ENCODE measurements at places on chromosomes 5 and 9.

GRCh38 chr5:135308752-135309151, 90.3 kb downstream of the MACROH2A1 start:
- DNase-seq = no peak

GRCh38 chr9:37379835-37380234, 42.7 kb upstream of the GRHPR start:
- no peak for DNase-seq

GRCh38 chr5:129041196-129041881, 53.2 kb upstream of the ISOC1 start:
- no peak for DNase-seq

DNA sequence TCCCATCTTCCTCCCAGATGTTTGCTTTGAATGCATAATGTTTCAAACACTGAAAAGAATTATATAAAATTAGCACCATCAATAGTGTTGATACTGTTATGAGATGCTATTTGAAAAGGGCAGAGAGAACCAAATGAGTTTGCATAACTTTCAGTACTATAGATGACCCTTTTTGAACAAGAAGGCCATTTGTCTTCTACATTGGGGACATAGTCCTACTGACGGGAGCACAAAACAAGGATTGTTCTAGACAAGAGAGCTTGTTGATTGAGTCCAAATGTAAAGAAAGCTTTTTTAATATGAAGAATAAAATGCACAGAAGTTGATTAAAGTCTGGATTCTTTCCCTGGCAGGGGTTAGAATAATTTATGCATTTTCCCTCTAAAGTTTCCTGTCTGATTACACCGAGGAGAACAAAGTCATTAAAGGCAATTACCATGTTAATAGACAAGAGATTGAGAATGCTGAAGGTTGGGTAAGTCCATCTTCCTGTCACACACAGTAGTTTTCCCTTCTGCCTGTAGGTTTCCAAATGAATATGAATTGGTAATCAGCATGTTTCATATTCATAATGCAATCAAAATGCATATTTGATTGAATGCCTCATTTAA, 32.8 kb upstream of the ADCY2 start:
- DNase-seq = no peak

DNA sequence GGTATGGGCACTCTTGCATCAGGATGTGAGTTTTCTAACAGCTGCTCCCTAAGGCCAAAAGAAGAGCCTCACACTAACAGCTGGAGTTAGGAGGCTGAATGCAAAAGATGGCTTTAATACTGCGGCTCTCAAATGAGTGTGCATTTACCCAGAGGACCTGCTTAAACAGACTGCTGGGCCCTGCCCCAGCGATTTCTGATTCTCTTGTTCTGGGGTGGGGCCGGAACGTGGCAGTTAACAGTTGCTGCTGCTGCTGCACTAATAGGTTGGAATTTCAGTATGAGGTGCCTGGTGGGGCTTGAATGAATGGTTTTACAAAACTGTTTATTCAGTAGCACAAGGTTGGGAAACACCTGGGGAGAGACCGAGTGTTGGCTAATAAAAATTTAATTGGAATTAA, 26.1 kb downstream of the HMGCR start:
- DNase-seq = no peak

DNA sequence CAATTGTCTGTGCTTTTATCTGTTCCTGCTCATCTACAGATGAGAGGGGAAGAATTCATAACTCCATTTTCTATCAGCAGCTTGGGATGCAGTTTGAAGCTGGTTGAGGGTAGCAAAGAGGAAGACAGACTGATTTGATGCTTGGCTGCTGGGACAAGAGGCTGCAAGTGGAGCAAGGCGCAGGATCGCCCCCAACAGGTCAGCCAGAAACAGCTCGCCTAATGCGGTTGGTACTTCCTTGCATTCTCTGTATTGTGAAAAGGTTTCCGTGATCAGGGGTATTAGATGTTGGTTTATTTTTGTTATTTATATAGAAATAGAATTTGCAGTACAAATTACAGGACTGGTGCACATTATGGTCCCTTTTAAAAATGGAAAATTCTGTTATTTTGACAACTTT, 40.6 kb downstream of the ZNF883 start:
- no peak for DNase-seq

GRCh38 chr9:125549891-125550885, 156.8 kb downstream of the MAPKAP1 start:
- DNase-seq = no peak

DNA sequence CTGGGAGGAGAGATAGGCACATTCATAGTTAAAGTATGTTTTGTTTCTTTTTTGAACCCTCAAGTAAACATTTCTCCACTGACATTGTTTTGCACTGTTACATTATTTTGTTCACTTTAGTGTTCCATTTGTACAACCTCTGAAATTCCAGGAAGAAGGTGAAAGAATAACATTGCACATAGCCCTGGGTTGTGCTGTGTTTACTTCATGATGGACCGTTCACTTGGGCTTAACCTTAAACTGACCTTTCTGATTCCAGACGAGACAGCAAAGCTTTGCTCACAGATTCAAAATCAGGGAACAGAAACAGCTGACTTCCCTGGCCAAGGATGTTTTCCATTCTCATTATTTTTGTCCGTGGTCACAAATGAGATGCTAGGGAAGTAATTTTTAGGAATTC, 42.8 kb upstream of the GDNF start:
- DNase-seq = no peak

DNA sequence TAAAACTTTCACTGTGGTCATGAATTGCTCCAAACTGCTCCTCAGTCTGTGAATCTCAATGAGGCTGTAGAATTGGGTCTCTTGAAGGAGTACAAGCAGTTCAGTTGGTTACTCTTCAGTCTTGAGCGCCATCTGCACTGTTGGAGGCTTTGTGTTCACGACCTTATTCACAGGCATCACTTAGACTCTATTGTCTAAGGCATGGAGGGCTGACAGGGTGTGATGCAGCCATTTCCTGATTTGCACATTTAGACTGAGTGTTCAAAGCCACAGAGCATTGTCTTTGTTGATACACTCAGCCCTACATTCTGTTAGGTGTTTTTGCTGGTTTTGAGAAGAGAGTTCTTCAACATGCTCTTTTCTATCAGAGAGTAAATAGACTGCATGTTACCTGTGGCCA, 355.9 kb upstream of the RIOK2 start:
- no peak for DNase-seq

DNA sequence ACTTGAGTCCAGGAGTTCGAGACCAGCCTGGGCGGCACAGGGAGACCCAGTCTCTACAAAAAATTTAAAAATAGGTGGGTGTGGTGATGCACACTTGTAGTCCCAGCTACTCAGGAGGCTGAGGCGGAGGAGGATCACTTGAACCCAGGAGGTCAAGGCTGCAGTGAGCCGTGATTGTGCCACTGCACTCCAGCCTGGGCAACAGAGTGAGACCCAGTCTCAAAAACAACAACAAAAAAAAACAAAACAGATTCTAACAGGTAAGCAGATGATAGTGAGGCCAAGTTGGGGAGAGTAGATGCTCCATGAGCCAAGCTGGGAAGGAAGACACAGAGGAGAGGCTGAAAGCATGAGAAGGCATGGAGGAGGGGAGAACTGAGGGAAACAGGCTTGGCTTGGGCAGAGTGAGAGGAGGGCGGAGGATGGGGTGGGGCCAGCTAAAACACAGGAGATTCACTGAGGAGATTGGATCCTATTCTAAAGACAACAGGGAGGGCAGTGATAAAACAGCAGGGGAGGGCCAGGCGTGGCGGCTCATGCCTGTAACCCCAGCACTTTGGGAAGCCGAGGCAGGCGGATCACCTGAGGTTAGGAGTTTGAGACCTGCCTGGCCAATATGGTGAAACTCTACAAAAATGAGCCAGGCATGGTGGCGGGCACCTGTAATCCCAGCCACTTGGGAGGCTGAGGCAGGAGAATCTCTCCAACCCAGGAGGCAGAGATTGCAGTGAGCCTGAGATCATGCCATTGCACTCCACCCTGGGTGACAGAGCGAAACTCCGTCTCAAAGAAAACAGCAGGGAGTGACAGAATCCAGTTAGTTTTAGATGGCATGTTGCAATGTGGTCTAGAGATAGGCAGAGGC, 8.4 kb downstream of the RPS14 start:
- DNase-seq = no peak

DNA sequence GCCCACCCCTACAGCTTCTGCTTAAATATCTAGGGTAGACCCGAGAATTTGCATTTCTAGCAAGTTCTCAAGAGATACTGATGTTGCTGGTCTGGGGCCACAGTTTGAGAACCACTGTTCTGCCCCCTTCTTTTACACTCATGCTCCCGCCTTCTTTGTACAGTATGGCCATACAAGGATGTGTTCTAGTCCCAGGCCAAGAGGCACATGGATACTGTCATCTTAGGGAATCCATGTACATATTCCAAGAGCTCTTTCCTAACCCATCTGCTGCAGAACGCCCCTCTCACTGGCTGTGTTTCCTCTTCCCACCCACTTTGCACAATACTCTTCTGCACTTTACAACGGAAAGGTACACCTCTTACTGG, 44.4 kb downstream of the FGF18 start:
- DNase-seq = no peak

DNA sequence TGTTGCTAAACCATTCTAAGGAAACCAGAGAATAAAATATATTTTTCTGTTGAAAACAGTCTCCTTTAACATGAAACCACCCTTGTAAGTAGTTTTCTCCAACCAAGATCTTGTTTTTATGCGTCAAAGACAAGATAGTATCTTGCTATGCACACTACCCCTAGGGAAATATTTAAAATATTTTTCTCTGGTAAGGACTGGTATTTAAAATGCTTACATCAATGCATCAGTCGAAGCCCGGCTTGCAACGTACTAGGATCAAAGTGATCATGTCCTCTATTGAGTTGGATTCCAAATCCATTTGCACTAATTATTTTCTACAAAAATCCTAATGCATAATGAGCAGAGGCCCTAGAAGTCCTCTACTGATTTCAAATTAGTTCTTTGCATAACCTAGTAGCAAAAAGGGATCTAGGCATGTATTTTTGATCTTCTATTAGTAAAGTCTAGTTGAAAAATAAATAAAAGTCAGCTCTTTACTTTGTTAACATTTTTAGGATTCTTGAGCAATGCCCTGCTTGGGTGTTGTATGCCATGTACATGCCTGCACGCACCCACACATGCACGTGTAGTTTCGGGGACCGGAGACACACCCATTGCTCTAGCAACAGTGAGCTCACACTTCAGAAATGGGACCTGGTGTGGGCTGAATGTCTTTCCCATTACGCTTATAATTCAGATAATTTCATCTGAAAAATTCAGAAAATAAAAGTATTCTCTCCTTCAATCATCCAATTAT, 165.0 kb upstream of the GPR151 start:
- no peak for DNase-seq

GRCh38 chr5:115351356-115352195, 55.1 kb upstream of the CCDC112 start:
- no peak for DNase-seq

GRCh38 chr5:172005708-172006320, 624 bp downstream of the FBXW11 start:
- DNase-seq = no peak

GRCh38 chr5:84403773-84404172, 19.1 kb upstream of the EDIL3 start:
- no peak for DNase-seq

DNA sequence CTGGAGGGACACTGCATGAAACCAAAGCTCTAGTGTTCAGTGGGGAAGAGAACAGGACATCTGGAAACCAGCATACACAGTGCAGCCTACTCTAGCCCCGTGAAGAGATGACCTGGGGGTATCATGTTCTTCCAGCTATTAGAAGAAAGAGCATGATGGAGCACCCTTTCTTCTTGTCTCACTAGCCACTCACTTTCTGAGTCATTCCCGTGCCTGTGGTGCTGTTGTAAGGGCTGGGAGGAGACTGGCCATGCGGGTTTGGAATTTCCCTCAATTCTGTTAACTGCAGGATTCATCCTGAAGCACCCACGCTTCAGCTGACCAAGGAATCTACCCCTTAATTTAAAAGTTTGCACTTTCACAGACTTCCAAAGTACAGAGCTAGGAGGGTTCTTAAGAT, 137.0 kb downstream of the COL23A1 start:
- no peak for DNase-seq

GRCh38 chr5:159412284-159413046, 82.2 kb upstream of the IL12B start:
- no peak for DNase-seq

GRCh38 chr5:164265566-164265965, 760.1 kb downstream of the MAT2B start:
- DNase-seq = no peak

DNA sequence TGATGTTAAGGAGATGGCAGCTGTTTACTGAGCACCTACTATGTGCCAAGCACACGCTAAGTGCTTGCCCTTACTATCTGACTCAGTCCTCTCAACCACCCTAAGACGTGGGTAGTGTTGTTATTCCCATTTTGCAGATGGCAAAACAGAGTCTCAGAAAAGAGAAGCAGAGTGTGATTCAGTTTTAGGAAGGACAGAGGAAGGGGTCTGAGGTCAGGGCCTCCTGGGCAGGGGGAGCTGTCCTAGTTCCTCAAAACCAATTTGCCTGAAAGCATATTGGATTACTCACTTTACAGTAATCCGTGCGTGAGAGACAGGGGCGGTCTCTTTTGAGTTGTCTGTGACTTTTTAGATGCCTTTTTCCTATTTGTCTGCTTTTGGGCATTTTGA, 23.2 kb downstream of the DNM1 start:
- no peak for DNase-seq

- DNase-seq = no peak
Observed at GRCh38 chr9:591292-591691, 250.2 kb upstream of the DMRT1 start.

DNA sequence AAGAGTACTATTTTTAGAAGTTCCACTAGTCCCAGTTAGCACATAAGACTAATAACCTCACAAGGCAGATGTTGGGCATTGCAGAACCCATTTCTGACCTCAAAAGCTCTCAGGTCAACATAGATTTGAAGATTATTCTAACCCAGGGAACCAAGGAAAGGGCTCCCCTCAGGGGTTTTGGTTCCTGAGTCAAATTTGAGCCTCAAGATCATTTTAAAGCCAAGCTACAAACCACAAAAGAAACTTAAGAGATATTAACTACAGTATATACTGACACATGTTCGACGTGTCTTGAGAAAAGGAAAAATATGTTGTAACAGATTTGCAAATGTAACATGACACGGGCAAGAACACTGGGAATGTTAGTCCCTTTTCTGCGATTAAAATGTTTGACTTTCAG, 88.6 kb downstream of the GNAQ start:
- DNase-seq = no peak

GRCh38 chr9:83410701-83411100, 127.5 kb downstream of the FRMD3 start:
- no peak for DNase-seq

- DNase-seq = no peak
Observed at GRCh38 chr9:107547303-107547702, 57.7 kb upstream of the KLF4 start.

GRCh38 chr9:135813671-135814290, 93.6 kb downstream of the CAMSAP1 start:
- DNase-seq = no peak

GRCh38 chr9:82363682-82364081, 375.1 kb downstream of the SPATA31D1 start:
- no peak for DNase-seq

- DNase-seq = no peak
Observed at GRCh38 chr5:135304352-135305221, 94.4 kb downstream of the MACROH2A1 start.

Measured in NCI-H774 (cell line).